ENCODE measurements at places on chromosomes 13 and 19.

- DNase-seq: no peak
These were observed 22.2 kb upstream of the KLF5 start for GRCh38 chr13:73036566-73036965.

- DNase-seq: no peak
These were observed 129.4 kb downstream of the PCDH9 start for GRCh38 chr13:67100730-67101129.

GRCh38 chr13:98822225-98822606 lies 69.7 kb upstream of the SLC15A1 start:
- DNase-seq: no peak

GRCh38 chr19:12703046-12703445 lies 6.6 kb upstream of the FBXW9 start:
- DNase-seq: no peak

Measured in stimulated activated CD8-positive, alpha-beta memory T cell treated with anti-CD3 and anti-CD28 coated beads, Interleukin-15, amount 100 ng/mL, for 4 hours (primary cell).